ENCODE measurements at places on chromosomes 11 and 22.

- no peak for DNase-seq
These were observed 307.2 kb upstream of the MPPED2 start for GRCh38 chr11:30893318-30893717.

DNA sequence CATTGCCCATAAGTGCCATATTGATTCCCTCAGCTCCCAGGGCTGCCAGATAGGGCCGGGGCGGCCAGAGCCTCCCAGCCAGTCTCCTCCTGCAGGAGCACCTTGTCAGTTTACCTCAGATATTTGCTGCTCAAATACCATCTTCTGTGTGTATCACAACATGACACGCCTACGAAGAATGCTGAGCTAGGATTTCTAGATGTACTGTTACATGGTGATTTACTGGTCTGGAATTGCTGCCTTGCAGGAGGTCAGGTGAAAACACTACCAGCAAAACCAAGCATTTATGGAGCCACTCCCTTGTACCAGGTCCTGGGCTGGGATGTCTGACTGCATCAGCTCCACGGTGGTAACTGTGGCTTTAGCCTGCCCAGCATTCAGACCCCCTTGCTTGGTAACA, 11.8 kb downstream of the MICAL3 start:
- DNase-seq, result no peak

DNA sequence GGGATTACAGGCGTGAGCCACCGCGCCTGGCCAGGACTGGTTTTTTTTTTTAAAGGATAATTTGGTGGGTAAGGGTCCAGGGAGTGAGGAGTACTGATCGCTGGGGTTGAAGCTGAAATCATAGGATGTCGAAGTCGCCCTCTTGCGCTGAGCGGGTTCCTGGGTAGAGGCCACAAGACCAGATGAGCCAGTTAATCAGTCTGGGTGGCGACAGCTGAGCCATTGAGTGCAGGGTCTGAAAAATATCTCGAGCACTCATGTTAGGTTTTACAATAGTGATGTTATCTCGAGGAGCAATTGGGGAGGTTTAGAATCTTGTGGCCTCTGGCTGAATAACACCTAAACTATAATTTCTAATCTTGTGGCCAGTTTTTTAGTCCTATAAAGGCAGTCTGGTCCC, 7.8 kb downstream of the APOL5 start:
- no peak for DNase-seq

GRCh38 chr11:45590743-45591142, 74.7 kb downstream of the CHST1 start:
- DNase-seq, result no peak

GRCh38 chr11:45216901-45217300, 69.2 kb downstream of the SYT13 start:
- DNase-seq, result no peak

DNA sequence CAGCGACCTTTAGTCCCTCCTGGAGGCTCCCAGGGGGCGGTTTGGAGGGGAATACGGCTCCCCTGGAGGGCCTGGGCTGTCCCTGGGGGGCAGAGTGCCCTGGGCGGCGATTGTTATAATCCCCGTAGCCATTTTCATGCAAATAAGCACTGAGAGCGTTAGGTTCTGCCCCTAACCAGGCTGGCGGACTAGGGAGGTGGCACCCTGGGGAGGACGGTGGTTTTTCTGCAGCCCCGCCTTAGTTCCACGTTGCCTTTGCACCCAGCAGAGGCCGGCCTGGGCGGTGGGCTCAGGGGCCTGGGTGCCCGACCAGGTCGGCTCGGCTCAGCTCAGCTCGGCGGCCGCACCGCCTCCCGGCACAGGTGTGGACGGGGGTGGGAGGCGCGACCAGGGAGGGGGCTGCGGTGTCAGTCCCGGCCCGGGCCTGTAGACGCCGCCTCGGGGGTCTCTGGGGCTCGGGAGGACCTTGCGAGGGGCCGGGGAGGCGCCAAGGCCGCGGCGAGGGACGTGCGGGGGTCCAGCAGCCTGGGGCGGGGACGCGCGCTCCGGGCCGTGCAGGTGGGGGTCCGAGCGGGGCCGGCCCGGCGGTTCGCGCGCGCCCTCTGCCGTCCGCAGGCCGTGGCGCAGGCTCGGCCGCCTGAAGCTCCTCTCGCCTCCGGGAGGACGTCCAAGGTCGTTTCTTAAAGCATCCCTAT, 2.3 kb upstream of the DUSP8 start:
- DNase-seq, result peak; percentile 57

GRCh38 chr11:112540261-112540660, 279.6 kb upstream of the PLET1 start:
- DNase-seq, result no peak

DNA sequence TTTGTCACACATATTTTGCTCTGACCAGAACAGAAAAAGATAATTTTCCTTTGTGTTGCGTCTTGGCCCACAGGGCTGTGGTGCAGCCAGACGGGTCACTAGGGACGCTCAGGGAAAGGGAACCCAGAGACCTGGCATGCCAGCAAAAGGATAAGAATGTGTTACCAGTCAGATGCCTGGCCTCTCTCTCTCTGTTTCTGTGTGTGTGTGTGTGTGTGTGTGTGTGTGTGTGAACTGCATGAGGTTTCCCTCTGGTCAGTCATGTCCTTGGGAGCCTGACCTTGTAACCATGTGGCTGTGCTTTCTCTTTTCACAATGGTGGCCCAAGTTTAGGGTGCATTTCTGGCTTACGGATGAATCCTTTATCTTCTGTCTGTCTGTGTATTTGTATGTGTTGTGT, 25.4 kb downstream of the CCKBR start:
- DNase-seq, result no peak

GRCh38 chr22:20904008-20904979, 12.9 kb upstream of the CRKL start:
- no peak for DNase-seq

GRCh38 chr11:28009388-28009787, 98.6 kb downstream of the KIF18A start:
- DNase-seq, result no peak

DNA sequence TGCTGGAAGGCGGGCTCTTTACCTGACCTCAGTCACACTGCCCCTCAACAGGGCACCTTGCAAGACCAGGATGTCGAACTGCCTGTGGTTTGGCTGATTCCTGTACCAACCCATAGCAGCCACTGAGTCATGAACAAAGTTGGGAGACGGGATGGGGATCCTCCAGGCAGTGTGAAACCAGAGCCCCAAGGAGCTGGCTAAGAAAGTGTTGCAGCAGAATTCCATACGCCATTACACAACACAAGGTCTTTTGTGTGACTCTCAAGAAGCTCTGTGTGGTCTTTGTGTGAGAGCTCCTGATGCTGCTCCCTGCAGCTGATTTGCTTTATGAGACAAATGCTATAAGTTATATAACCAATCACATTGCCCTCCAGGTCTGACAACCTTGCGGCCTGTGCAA, 617.7 kb downstream of the OPCML start:
- DNase-seq, result no peak

DNA sequence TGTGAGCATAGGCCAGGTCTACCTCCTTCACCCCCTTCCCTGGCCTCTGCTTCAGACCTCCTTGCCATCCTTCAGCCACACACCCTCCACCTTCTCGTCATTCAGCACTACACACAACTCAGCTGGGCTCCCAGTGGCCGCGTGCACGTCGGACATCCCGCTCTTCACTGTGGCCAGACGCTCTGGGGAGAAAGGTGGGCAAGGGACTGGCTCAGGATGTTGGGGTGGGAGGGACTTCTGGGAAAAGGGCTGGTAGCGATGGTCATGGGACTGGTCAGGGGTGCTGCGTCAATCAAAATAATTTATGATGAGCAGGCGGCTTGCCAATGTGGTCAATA, 11.6 kb downstream of the IGSF22 start:
- DNase-seq, result no peak

Measured in stimulated activated CD4-positive, alpha-beta T cell treated with anti-CD3 and anti-CD28 coated beads, TNF-alpha, amount 100 ng/mL, for 1 hour (primary cell).